ENCODE measurements at places on chromosomes 16 and 17.
A peak's percentile ranks its signal among the peaks of the same experiment; 100 is the strongest.

DNA sequence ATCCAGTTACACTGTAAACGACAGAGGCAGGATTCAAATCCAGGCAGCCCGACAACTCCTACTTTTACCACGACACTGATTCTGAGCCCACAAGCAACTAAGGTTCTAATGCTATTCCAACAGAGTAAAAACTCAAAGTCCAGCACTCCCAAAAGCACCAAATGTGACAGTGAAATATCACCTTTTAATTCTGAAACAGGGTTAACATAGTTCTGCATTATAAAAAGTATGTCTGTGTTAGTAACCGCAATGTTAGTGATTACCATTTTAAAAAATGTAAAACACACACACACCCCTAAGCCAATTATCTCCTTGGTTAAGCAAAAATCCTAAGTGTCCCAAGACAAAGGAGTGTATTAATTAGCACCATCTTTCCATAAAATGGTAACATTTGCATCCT lies 19.7 kb downstream of the HELZ start:
- DNase-seq, result no peak

DNA sequence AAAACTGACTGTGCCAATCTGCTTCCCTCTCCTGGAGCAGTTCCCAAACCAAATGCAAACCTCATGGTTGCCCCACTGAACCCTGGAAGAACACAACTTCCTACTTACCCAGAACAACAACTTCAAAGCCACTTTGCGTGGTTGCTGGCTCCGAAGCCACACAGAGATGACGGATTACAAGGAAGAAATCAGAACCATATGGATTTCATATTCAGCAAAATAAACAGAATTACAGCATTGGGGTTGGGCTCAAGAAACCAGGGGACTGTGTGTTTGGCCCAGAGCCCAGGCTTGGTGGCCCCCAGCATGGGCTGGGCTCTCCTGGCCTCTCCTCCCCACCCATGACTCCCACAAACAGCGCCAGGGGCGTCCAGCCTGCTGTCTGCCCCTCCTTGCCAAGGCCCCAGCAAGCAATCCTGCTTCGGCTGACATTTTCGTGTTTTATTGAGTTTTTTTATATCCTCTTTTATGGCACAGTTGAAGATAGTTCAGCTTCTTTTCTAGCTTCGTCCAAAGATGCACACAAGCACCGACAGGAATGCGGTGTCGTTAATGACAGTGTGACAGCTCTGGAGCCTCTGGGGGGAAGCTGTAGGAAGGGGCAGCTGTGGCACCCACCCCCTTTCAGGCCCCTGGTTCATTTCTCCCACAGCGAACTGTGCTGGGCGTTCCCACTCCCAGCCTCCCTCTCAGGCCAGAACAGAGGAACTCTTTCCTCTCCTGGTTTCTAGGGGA lies 137.1 kb downstream of the GAS7 start:
- DNase-seq, result no peak

DNA sequence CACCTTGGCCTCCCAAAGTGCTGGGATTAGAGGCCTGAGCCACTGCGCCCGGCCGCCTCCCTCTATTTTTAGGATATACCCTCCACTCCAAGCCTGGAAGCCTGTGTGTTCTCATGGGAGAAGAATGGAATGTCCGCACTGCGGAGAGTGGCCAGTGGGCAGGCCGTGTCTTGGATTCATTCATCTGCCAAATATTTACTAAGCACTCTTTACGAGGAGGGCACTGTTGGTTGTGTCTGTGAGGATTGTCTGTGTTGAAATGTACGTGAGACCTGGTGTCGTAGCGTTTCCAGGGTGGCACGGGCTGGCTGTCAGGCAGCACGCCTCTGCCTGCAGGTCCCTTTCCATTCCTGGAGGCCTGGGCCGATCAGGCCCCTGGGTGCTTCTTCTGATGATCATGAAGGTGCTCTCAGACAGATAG lies 19.2 kb downstream of the PGS1 start:
- no peak for DNase-seq

GRCh38 chr16:57722210-57722499 lies 13.4 kb upstream of the KATNB1 start:
- no peak for DNase-seq

- DNase-seq, result no peak
Measured at GRCh38 chr16:27169511-27170071, 33.7 kb upstream of the KDM8 start.

DNA sequence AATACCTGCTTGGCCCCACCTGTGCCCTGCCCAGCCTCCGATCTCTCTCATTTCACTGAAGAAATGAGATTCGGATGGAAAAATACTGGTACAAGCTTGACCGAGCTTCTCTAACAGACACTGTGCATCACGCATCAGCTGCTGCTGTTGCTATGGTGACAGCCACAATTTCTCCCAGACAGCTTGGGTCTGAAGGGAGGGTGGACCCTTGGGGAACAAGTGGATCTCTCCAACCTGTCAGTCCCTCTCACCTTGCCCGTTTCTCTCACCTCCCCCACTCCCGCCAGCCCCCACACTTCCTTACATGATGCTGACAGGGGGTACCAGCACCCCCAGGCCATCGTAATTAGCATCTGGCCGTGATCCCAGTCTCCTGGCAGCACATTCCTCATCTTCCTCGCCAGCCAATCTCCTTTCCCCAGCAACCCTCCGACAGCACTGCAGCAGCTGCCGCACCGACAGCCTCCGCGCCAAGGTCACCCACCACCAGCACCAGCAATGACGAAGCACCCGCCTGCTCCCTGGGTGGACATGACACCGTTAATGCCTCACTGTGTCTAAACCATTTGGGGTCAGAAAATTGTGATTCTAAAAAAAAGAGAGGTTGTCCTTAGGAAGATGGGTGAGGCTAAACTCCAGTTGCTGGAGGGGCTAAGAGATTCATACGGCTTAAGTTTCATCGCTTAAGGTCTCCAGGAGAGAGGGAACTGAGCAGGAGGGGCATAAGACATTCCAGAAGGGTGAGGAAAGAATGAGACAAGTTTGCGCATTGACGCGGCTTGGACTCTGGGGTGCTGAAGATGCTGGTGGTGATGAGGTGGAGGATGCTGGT lies 58.6 kb upstream of the TNRC6A start:
- DNase-seq, result peak; percentile 70

- no peak for DNase-seq
Measured at GRCh38 chr16:765488-765865, 4.9 kb downstream of the MSLN start.

DNA sequence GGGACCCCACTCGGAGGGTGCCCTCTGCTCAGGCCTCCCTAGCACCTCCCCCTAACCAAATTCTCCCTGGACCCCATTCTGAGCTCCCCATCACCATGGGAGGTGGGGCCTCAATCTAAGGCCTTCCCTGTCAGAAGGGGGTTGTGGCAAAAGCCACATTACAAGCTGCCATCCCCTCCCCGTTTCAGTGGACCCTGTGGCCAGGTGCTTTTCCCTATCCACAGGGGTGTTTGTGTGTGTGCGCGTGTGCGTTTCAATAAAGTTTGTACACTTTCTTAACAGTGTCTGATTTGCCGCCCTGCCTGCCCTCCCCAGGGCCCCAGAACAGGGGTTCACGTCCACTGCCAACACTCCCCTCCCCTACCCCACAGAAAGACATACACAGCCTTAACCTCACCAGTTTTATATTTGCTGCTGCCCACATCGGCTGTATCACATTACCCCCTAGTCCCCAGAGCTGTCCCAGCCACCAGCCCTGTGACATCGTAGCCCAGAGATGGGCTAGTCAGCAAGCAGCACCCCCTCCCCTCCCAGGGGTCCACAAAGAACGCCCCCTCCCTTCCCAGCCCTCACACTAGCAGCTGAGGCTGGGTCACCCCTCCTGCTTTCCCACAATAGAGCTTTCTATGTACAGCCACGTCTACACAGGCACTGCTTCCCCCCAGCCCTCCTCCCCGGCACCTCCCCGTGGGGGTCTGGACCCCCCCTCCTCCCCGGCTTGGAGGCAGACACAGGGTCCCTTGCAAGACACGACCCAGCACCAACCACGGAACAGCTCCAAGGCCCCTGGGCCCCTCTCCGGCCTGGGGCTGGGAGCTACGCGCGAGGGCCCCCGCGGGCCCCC lies 7.9 kb downstream of the GRN start:
- DNase-seq, result no peak

DNA sequence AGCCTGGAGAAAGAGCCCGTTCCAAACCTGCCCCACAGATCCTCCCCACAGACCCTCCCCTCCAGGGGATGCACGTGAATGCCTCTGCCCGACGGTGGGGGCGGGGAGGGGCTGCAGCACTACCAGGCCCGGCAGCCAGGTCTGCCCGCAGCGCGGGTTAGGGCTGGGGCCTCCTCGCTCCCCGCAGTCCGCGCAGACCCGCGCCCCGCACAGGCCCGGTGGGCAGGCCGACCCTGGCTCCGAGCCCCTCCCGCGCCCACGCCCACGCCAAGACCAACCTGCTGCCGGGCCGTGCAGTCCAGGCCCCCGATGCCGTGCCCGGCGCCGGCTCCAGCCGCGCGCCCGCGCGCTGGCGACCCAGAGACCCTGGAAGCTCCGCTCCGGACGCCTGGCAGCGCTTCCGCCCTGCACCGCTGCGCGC lies at the start of gene RPUSD1:
RPUSD1 (minus strand) TSS at position 404 of the 421 bp plus-strand sequence. CDS start 644 bp downstream, outside the sequence.
- DNase-seq, result no peak

DNA sequence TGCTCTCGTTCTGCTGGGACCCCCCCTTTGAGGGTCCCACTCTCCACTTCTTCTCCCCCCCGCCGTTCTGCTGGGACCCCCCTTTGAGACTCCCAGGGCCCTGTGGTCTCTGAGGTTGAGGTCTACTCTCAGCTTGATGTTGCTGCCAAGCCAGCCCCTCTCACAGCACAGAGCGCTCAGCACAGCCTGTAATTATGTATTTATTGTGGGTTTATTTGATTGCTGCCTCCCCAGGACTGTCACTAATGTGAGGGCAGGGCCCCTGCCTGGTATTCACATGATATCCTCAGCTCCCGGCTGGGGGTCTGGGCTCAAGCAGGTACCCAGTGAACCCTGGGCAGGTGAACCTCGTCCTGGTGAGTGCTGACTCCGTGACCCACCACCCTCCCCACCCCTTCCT lies 35.4 kb downstream of the ACTG1 start:
- no peak for DNase-seq

- DNase-seq, result no peak
Measured at GRCh38 chr17:737561-738113, 5.2 kb downstream of the TLCD3A start.

- peak; percentile 95 for DNase-seq
Measured at GRCh38 chr16:57764341-57765159, 29.0 kb downstream of the KATNB1 start.

- no peak for DNase-seq
Measured at GRCh38 chr17:29595943-29596774, 3.2 kb downstream of the ANKRD13B start.

GRCh38 chr17:46135126-46135812 lies 58.0 kb downstream of the KANSL1 start:
- DNase-seq, result no peak

GRCh38 chr16:83915081-83915480 lies 16.2 kb downstream of the MLYCD start:
- DNase-seq, result no peak

DNA sequence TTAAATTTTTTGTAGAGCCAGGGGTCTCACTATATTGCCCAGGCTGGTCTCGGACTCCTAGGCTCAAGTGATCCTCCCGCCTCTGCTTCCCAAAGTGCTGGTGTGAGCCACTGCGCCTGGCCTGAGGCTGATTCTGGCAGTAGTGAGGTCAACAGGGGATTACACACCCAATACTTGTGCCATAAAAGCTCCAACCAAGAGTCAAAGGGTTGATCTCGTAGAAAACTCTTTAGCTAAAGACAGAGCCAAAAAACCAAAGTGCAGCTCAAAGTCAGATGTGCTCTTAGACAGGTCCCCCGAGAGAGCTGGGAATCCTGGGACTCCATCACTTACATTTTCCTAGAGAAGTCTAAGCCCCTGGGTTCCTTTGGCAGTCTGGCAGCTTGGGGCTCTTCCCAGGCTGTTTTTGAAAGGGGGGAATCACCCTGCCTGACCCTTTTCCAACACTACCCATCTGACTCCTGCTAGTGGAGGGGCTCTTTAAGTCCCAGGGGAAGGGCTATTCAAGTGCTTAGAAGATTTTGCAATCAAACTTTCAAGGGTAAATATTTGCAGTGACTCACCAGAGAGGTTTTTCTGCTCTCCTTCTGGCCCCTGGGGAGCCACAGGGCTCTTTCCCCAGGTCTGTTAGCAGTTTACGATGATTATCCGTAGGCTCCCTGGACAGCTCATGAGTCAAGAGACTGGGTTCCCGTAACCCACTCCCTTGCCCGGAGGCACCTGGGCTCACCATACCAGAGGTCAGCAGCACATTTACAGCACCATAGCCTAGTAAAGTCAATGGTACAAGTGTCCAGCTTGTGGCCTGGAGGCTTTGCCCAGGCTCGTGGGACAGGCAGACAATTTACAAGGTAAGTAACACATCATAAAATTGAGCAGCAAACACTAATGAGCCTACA lies 408.7 kb downstream of the SLC39A11 start:
- peak; percentile 96 for DNase-seq

- DNase-seq, result no peak
Measured at GRCh38 chr16:30434852-30435251, 5.0 kb upstream of the DCTPP1 start.

DNA sequence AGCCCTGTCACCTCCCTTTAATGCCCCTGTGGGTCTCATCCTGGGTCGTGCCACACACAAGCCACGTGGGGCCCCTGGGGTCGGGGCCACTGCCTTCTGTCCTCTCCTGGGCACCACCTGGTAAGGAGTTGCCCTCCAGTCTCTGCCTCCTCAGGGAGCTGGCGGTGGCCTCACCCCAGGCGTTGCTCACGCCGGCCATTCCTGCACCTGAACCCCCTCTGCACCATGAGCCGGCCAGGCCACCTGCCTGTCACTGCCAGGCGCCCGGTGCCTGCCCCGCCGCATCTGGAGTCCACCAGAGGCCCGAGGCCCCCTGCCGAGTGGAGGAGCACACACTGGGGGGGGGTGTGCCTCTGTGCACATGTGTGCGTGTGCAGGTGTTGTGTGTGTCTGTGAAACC lies 10.4 kb downstream of the NHERF2 start:
- no peak for DNase-seq

GRCh38 chr17:9410301-9410700 lies 165.3 kb downstream of the STX8 start:
- no peak for DNase-seq

- DNase-seq, result peak; percentile 83
Measured at GRCh38 chr17:17681187-17681743, at the start of gene RAI1. Gene RAI1, plus strand, starts transcription at chr17:17681458. Its CDS starts 111,491 bp downstream, at chr17:17792949.

DNA sequence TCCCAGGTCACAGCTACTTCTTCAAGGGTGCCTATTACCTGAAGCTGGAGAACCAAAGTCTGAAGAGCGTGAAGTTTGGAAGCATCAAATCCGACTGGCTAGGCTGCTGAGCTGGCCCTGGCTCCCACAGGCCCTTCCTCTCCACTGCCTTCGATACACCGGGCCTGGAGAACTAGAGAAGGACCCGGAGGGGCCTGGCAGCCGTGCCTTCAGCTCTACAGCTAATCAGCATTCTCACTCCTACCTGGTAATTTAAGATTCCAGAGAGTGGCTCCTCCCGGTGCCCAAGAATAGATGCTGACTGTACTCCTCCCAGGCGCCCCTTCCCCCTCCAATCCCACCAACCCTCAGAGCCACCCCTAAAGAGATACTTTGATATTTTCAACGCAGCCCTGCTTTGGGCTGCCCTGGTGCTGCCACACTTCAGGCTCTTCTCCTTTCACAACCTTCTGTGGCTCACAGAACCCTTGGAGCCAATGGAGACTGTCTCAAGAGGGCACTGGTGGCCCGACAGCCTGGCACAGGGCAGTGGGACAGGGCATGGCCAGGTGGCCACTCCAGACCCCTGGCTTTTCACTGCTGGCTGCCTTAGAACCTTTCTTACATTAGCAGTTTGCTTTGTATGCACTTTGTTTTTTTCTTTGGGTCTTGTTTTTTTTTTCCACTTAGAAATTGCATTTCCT lies 3.4 kb upstream of the LPCAT2 start:
- no peak for DNase-seq

Data from HTR-8/SVneo (cell line).